ENCODE measurements at places on chromosomes 16 and 17.

DNA sequence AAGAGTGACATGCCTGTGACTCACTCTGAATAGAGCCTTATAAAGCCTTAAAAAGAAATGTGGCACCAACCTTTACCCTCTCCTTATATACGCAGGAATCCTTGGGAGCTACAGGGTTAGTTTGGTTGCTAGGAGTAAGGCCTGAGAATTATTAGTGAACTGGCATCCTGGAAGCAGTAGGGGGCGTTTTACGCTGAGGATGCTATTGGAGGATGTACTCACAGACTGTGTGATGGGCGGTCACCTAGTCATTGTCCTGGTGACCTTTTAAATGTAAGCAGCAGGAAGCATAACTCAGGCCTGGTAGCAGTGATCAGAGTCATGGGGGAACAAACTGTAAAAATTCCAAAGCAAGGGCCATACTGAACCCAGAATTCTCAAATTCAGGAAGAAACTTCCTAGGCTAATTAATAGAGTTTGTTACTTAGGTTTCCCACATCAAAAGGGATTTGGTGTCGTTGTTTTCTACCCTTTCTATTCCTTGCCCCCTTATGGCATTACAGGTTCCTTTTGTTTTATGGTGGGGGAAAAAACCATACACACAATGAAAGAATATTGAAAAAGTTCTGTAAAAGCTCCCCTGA, 153.8 kb downstream of the SNX11 start:
- no peak for DNase-seq

DNA sequence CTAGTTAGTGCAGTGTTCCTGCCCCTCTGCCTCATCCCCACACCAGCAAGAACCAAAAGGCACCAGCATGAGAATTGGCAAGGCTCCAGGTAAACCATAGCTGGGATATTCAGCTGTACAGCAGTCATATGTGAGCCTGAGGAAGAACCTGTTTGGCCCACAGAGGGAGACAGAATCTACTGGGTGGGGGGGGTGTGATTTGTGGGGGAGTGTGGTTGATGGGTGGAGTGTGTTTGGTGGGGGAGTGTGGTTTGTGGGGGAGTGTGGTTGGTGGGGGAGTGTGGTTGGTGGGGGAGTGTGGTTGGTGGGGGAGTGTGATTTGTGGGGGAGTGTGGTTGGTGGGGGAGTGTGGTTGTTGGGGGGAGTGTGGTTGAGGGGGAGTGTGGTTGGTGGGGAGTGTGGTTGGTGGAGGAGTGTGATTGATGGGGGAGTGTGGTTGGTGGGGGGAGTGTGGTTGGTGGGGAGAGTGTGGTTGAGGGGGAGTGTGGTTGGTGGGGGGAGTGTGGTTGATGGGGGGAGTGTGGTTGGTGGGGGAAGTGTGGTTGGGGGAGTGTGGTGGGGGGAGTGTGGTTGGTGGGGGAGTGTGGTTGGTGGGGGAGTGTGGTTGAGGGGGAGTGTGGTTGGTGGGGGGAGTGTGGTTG, 19.5 kb downstream of the MINK1 start:
- DNase-seq, result no peak

DNA sequence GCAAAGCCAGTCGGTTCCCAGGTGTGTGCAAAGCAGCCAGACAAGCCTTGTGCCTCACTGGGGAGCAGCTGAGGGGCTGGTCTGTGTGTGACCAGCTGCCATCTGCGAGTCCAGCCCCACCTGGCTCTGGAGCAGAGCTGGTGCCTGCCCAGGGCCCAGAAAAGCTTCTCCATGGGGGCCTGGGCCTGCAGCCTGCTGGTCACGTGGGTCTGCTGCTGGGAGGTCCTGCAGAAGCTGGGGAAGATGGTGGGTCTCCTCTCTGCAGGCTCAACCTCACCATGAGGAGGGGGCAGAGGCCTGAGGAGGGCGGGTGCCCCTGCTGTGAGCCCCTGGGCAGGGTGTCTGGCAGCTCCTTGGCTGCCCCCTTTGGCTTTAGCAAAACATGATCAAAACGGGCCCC, 71.9 kb downstream of the ENGASE start:
- no peak for DNase-seq

GRCh38 chr17:61275395-61275794, 124.2 kb upstream of the TBX2 start:
- DNase-seq, result no peak

DNA sequence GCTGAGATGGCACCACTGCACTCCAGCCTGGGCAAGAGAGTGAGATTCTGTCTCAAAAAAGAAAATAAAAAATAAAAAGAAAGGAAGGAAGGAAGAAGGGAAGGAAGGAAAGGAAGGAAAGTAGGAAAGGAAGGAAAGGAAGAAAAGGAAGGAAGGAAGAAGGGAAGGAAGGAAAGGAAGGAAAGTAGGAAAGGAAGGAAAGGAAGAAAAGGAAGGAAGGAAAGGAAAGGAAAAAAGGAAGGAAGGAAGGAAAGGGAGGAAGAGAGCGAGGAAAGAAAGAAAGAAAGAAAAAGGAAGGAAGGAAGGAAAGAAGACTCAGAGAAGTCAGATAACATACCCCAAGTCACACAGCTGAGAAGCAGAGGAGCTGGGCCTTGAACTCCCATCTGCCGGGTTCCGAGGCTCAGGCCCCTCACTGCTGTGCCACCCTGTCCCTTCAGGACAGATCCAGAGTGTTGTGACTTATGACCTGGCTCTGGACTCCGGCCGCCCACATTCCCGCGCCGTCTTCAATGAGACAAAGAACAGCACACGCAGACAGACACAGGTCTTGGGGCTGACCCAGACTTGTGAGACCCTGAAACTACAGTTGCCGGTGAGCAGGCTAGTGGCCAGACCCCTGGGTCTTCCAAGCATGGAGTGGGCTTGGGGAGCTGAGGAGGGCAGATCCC, 30.9 kb upstream of the ITGAX start:
- DNase-seq, result no peak

Measured in SW 1271 (cell line).